ENCODE measurements at places on chromosomes 12 and 14.

DNA sequence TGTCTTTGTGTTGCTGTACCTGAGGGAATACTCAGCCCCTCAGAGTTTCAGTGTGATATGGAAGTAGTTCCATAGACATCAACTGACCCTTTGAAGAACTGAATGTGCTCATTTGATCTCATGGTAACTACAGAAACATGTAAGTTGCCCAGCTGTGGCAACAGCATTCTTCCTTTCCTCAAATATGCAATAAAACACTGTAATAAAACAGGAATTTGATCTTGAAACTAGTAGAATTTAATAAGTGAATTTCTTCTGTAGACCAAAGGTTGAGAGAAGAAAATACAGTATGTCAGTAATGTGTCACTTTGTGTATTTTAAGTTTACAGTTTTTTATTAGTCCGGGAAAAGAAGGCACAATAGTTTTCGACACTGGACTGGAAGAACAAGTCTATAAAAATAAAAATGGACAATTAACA lies 31.9 kb downstream of the KCTD10 start:
- DNase-seq: no peak

GRCh38 chr14:105388110-105388951 lies 10.0 kb upstream of the TEX22 start:
- no peak for DNase-seq

- DNase-seq: no peak
Observed at GRCh38 chr14:44010595-44010994, 496.5 kb downstream of the FSCB start.

DNA sequence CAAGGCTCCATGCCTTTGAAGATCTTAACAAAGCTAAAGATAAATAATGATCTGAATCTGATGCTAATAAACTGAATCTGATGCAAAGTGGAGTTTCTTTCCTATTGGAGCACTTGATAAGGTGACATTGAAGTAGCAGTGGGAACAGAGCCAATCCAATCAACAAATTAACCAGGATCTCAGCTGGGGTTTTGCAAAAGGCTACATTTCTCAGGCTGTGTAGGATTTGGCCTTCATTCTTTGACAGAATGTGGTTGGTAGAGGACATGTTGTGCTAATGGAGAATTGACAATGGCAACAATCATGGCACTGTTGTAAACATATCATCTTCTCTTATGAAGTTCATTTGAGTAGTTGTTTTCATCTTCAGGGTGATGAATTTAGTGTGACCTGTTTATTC lies 164.9 kb downstream of the CCDC91 start:
- no peak for DNase-seq

GRCh38 chr12:12201274-12201758 lies 65.5 kb downstream of the LRP6 start:
- DNase-seq: no peak

DNA sequence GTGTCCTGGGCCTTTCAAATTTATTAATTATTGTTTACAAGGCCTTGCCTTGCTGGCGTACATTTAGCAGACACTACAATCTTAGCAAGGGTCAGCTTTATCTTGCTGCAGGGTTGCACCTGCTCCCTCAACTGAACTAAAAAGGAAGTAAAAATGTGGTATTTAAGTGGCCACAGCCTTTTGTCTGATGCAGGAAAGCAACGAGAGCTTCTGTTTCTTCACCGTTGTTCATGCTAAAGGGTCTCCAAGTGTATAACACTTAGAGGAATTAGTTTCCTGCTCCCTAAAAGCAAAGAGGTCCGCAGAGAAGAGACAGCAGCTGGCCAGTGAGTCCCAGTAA lies 62.8 kb upstream of the EGLN3 start:
- DNase-seq: no peak
